ENCODE measurements at places on chromosomes 13 and 19.

GRCh38 chr13:20391597-20392452 is 133.8 kb downstream of the CRYL1 start:
- no peak for DNase-seq

GRCh38 chr13:93851236-93851635 is 624.6 kb downstream of the GPC6 start:
- no peak for DNase-seq

- no peak for DNase-seq
Measured at GRCh38 chr19:6617374-6617773, 26.4 kb upstream of the CD70 start.

DNA sequence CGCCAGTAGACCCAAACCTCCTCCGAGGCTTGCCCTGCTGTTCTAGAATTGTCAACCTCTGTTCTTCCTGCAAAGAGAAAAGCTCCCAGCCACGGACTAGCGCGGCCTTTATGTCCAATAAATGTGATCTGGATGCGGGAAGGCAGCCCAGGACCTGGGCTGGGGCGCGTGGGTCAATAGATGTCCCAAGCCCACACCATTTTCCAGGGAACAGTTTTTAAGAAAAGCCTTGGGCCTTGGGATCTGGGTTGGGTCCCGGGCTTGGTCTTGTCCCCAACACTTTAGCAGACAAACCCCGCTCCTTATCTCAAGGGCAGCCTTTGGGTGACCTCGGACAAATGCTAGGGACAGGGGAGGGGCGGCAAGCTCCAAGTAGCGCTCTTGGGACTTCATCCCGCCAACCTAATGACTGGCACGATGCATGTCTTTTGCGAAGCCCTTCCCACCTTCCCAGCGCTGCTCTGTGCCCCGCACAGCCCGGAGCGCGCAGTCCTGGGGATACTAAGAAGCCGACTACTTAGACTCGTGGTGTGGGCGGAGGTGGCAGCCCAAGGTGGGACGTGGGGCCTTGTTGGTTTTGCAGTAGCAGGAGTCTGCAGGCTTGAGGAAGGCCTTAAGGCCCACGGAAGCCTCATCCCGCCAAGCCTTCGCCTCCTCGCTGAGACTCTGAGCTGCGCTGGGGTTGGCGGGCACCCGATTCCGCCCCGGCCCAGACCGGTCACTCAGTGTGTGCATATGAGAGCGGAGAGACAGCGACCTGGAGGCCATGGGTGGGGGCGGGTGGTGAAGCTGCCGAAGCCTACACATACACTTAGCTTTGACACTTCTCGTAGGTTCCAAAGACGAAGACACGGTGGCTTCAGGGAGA is 10.8 kb downstream of the SOX21 start:
- DNase-seq: no peak

DNA sequence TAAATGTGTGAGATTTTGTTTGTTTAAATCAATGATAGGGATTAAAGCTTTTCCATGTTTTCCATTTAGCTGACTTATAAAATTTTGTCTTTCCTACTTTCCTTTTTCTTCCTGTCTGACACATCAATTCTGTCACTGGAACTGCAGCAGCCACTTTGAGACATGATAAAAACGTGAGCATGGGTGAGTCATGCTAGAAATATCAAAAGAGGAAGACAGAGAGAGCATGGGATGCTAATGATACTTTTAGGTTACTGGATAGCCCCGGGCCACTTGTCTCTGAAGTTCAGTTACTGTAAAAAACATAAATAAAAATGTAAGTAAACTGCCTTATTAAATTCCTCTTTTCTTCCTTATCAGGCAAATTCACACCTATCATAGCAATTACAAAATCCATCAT is 1332.0 kb upstream of the PCDH20 start:
- no peak for DNase-seq

All from SHP77 treated with DMSO at 0.1 percent for 48 hours (cell line).